Activated naive CD8-positive, alpha-beta T cell treated with anti-CD3 and anti-CD28 coated beads, Interleukin-2, amount 10 ng/mL, durations not matched to agents 7 days and 5 days (primary cell): ENCODE measurements at places on chromosomes 4 and X. TPM values are rescaled to one million over a fixed set of nuclear protein-coding genes. Genes with fewer than 3 reads are reported as not detected.

DNA sequence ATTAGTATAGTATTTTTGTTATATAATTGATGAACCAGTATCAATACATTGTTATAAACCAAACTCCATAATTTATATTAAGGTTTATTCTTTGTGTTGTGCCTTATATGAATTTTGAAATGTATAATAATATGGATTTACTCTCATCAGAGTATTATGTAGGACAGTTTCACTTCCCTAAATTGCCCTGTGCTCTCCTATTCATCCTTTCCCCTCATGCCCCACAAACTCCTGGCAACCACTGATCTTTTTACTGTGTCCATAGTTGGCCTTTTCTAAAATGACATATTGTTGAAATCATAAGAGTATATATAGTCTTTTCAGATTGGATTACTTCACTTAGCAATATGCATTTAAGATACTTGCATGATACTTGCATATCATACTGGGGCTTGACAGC is 958.1 kb upstream of the GRID2 start:
- no peak overlapping the region for H3K27ac ChIP-seq
- no peak for DNase-seq
- H3K4me1 ChIP-seq = no peaks in the 10 kb centered on the region
- H3K27me3 ChIP-seq = no peaks in the 10 kb centered on the region

- H3K27me3 ChIP-seq = no peaks in the 10 kb centered on the region
- H3K27ac ChIP-seq = no peak overlapping the region
- no peaks in the 10 kb centered on the region for H3K36me3 ChIP-seq
- no peak for DNase-seq
- no peak overlapping the region for H3K4me3 ChIP-seq
Measured at GRCh38 chrX:34332334-34332733, 200.2 kb upstream of the FAM47A start.

GRCh38 chr4:79235095-79235494 is 90.8 kb downstream of the NAA11 start:
- no peak for DNase-seq
- no peaks in the 10 kb centered on the region for H3K4me1 ChIP-seq
- no peak overlapping the region for H3K4me3 ChIP-seq
- no peak overlapping the region for H3K27ac ChIP-seq

- H3K27me3 ChIP-seq = peaks cover 53% of the 10 kb centered on the region
- no peak for DNase-seq
- peaks cover 5% of the 10 kb centered on the region for H3K4me1 ChIP-seq
- H3K36me3 ChIP-seq = no peaks in the 10 kb centered on the region
Measured at GRCh38 chrX:140507223-140507981, 2.5 kb upstream of the SOX3 start.

DNA sequence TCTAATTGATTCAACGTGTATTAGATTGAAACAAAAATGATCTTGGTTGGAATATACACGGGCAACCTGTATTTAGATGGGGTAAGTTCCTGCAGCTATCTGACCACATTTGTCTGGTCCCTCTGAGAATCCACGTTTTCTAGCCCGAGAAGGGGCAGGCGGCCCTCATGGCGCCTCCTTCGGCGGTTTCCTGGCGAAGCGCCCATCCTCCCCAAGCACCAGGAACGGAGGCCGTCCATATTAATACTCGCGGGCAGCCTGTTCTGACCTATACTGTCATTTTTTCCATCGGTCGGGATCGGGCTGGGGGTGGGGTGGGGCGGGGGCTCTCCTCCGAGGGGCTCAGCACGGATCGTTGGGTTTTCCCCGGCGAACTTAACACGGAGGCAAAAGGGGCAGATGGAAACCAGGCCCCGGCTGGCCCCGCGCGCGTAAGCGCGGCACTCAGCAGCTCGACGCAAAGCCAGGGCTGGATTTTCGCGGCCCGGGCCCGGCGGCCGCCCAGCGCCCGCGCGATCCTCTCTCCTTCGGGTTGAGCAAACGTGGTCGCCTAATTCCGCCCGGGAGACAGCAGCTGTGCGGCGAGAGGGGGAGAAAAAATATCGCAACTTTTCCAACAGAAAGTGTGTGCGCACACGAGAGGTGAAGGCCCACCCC is 77.2 kb upstream of the BCOR start:
- peak overlapping the region; percentile 96 for H3K27ac ChIP-seq
- H3K4me1 ChIP-seq = peaks cover 30% of the 10 kb centered on the region
- H3K36me3 ChIP-seq = no peaks in the 10 kb centered on the region
- no peaks in the 10 kb centered on the region for H3K27me3 ChIP-seq
- DNase-seq = peak; percentile 43

DNA sequence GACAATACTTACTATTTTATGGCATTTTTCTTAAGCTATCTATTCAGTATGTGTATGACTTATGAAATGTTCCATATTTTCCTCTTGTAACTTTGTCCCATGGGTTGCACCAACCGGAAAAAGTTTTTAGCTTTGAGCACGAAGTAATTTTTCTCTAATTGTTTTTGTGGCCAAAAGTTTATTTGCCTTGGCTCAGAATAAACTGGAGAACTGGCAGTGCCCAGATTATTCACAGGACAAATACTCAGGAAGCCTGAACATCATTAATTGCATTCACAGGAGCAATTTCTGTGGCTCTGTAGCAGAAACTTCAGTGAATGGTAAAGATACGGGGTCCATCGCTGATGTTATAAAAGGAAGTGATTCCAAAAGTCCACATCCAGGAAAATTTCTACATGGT is 184.5 kb downstream of the ARHGAP10 start:
- no peak overlapping the region for H3K27ac ChIP-seq
- no peaks in the 10 kb centered on the region for H3K27me3 ChIP-seq
- no peak overlapping the region for H3K4me3 ChIP-seq
- no peaks in the 10 kb centered on the region for H3K4me1 ChIP-seq
- no peak for DNase-seq

IL1RAPL2 gene
- total RNA-seq = not detected
